T-cell (primary cell): ENCODE measurements at places on chromosomes 1 and 21.

DNA sequence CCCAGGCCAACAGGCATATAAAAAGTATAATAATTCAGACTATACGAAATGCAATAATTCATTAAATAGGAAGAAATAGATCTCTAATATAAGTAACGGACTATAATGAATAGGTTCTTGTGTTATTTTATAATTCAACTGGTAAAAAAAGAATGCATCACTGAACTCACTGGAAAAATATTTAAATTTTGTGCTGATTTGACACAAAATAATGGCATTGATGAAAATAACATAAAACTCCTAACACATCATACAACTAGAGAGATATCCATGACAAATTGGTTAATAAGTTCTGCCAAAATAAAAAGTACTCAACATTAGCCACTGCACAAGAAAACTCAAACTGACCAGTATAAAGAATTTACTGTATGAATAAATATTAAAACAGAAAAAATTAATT lies 57.1 kb upstream of the RAB4A start:
- H3K4me1 ChIP-seq = no peaks in the 10 kb centered on the region
- DNase-seq = no peak
- H3K4me3 ChIP-seq = no peak overlapping the region
- no peaks in the 10 kb centered on the region for H3K27me3 ChIP-seq

- peaks cover 3% of the 10 kb centered on the region for H3K4me1 ChIP-seq
- H3K4me3 ChIP-seq = no peak overlapping the region
- no peaks in the 10 kb centered on the region for H3K27me3 ChIP-seq
- H3K36me3 ChIP-seq = no peaks in the 10 kb centered on the region
These were observed 83.8 kb downstream of the EVI5 start for GRCh38 chr1:92701147-92701546.

- DNase-seq = no peak
- no peaks in the 10 kb centered on the region for H3K4me1 ChIP-seq
- no peak overlapping the region for H3K4me3 ChIP-seq
- H3K36me3 ChIP-seq = no peaks in the 10 kb centered on the region
These were observed 49.9 kb upstream of the GRIK1 start for GRCh38 chr21:29989634-29990234.

DNA sequence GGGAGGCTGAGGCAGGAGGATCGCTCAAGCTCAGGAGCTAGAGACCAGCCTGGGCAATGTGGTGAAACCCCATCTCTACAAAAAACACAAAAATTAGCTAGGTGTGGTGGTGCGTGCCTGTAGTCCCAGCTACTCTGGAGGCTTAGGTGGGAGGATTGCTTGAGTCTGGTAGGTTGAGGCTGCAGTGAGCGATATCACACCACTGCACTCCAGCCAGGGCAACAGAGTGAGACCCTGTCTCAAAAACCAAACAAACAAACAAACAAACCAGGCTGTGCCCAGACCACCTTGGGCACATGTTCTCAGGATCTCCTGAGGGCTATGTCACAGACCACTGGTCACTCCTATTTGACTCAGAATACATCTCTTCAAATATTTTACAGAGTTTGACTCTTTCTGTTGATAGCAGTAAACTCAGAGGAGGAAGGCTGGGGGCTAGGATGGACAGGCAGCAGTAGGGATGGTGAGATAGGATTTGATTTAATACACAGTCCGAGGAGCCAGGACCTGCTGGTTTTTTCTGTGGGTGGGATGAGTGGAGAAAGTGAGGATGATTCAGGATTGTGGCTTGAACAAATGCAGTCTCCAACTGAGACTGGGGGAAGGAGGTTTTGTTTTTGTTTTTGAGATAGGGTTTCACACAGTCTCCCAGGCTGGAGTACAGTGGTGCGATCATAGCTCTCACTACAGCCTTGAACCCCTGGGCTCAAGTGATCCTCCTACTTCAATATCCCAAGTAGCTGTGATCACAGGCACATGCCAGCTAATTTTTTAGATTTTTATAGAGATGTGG lies 46.5 kb downstream of the OLFML3 start:
- H3K36me3 ChIP-seq = no peaks in the 10 kb centered on the region

GRCh38 chr21:45111703-45112102 lies 37.3 kb downstream of the ADARB1 start:
- H3K4me1 ChIP-seq = peaks cover 19% of the 10 kb centered on the region
- no peak overlapping the region for H3K4me3 ChIP-seq
- H3K27ac ChIP-seq = no peak overlapping the region
- DNase-seq = no peak

- H3K27ac ChIP-seq = no peak overlapping the region
- DNase-seq = no peak
- no peaks in the 10 kb centered on the region for H3K4me1 ChIP-seq
- H3K36me3 ChIP-seq = peaks cover 5% of the 10 kb centered on the region
- H3K4me3 ChIP-seq = no peak overlapping the region
These were observed 15.5 kb downstream of the DHCR24 start for GRCh38 chr1:54871275-54872035.

DNA sequence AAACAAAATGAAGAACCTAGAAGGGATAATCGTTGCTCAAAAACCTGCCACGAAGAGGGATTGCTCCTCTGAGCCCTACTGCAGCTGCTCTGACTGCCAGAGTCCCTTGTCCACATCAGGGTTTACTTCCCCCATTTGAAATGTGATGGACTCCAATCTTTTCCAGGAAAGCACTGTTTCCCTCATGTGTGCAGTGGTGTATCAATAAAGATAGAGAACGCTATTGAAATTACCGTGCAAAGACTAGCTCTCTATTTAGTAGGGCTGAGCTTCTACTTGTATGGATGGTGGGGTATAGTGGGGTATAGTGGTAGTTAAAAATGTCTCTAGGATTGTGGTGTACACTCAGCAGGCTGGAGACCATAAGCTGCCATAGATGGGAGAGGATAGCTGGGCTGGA lies 3.7 kb downstream of the TMCO2 start:
- no peak overlapping the region for H3K27ac ChIP-seq
- H3K4me3 ChIP-seq = no peak overlapping the region
- peaks cover 4% of the 10 kb centered on the region for H3K36me3 ChIP-seq

- H3K27me3 ChIP-seq = no peaks in the 10 kb centered on the region
- no peak for DNase-seq
- no peak overlapping the region for H3K4me3 ChIP-seq
- no peaks in the 10 kb centered on the region for H3K4me1 ChIP-seq
- peaks cover 6% of the 10 kb centered on the region for H3K36me3 ChIP-seq
These were observed 52.2 kb downstream of the RERE start for GRCh38 chr1:8765198-8765597.

- H3K4me1 ChIP-seq = peaks cover 5% of the 10 kb centered on the region
- no peak for DNase-seq
- H3K27me3 ChIP-seq = no peaks in the 10 kb centered on the region
These were observed 105.9 kb upstream of the EDEM3 start for GRCh38 chr1:184860535-184860934.

GRCh38 chr1:245074898-245075297 lies 79.9 kb upstream of the KIF26B start:
- H3K36me3 ChIP-seq = no peaks in the 10 kb centered on the region
- H3K4me1 ChIP-seq = no peaks in the 10 kb centered on the region
- no peak overlapping the region for H3K4me3 ChIP-seq

- H3K4me3 ChIP-seq = no peak overlapping the region
- no peak overlapping the region for H3K27ac ChIP-seq
- DNase-seq = no peak
These were observed 72.1 kb upstream of the ABCG1 start for GRCh38 chr21:42146821-42147220.

- no peaks in the 10 kb centered on the region for H3K27me3 ChIP-seq
- H3K4me3 ChIP-seq = no peak overlapping the region
- no peaks in the 10 kb centered on the region for H3K4me1 ChIP-seq
- no peak overlapping the region for H3K27ac ChIP-seq
These were observed 133.9 kb downstream of the LMX1A start for GRCh38 chr1:165222580-165222979.

DNA sequence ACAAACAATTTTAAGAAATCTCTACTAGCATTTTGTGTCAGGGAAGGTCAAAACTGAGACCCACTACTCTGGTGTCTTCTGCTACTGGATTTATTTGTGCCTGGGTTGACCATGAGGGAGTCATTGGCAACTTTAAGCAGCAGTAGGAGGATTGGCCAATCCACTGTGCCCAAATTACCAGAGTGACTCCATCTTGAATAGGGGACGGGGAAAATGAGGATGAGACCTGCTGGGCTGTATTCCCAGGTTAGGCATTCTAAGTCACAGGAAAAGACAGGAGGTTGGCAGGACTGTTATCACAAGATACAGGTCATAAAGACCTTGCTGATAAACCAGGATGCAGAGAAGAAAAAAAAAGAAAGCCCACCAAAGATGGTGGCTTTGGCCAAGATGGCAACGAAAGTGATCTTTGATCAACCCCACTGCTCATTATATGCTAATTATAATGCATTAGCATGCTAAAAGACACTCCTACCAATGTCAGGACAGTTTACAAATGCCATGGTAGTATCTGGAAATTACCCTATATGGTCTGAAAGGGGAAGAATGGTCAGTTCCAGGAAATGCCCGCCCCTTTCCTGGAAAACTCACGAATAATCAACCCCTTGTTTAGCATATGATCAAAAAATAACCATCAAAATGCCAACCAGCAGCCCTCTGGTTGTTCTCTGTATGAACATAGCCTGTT lies 200.9 kb downstream of the LTN1 start:
- no peaks in the 10 kb centered on the region for H3K4me1 ChIP-seq
- DNase-seq = no peak
- H3K4me3 ChIP-seq = no peak overlapping the region
- no peaks in the 10 kb centered on the region for H3K36me3 ChIP-seq

- no peaks in the 10 kb centered on the region for H3K27me3 ChIP-seq
- H3K4me1 ChIP-seq = no peaks in the 10 kb centered on the region
- no peak overlapping the region for H3K4me3 ChIP-seq
- H3K36me3 ChIP-seq = no peaks in the 10 kb centered on the region
- H3K27ac ChIP-seq = no peak overlapping the region
These were observed 533.3 kb downstream of the PTBP2 start for GRCh38 chr1:97254731-97255463.

DNA sequence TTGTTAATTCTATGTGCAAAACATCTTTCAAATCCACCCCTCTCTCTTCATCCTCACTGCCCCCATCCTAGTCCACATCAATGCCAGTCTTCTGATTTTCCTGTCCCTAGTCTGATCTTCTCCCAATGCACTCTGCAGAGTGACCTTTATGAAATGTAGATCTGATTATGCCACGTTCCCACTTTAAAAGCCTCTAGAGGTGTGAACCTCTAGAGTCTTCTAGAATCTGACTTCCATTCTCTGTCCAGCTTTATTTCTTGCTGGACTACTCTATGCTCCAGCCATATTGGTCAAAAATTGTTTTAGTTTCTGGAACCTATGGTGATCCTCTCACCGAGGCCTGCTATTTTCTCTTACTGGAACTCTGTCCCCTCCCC lies 32.5 kb downstream of the ZNF648 start:
- no peaks in the 10 kb centered on the region for H3K36me3 ChIP-seq
- no peak for DNase-seq
- peaks cover 14% of the 10 kb centered on the region for H3K4me1 ChIP-seq
- H3K4me3 ChIP-seq = peak overlapping the region; percentile 82

DNA sequence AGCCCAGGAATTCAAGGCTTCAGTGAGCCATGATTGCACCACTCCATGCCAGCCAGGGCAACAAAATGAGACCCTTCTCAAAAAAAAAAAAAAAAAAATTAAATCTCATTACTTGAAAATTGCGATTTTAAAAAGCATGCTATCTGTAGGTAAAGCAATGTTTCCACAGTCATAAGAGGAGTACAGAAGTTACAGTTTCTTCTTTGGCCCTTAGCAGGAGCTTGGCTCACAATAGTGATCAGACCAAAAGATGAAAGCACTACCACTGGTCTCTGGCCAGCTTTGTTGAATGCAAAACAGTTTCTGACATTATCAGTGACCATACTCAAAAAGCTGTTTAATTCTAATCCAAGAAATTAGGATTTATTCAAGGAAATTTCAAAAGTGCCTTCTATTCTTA lies 31.2 kb downstream of the VAV3 start:
- no peak overlapping the region for H3K27ac ChIP-seq
- H3K4me1 ChIP-seq = peaks cover 17% of the 10 kb centered on the region
- no peaks in the 10 kb centered on the region for H3K36me3 ChIP-seq
- no peak overlapping the region for H3K4me3 ChIP-seq
- DNase-seq = no peak
- H3K27me3 ChIP-seq = no peaks in the 10 kb centered on the region

GRCh38 chr1:38027201-38028104 lies 14.9 kb downstream of the UTP11 start:
- peaks cover 32% of the 10 kb centered on the region for H3K36me3 ChIP-seq
- peaks cover 48% of the 10 kb centered on the region for H3K4me1 ChIP-seq
- no peak overlapping the region for H3K27ac ChIP-seq
- H3K27me3 ChIP-seq = no peaks in the 10 kb centered on the region
- no peak for DNase-seq

GRCh38 chr1:50488876-50489275 lies 65.6 kb upstream of the DMRTA2 start:
- no peak overlapping the region for H3K4me3 ChIP-seq
- no peaks in the 10 kb centered on the region for H3K27me3 ChIP-seq
- no peak for DNase-seq
- peaks cover 9% of the 10 kb centered on the region for H3K36me3 ChIP-seq
- H3K4me1 ChIP-seq = no peaks in the 10 kb centered on the region

- DNase-seq = no peak
- H3K4me1 ChIP-seq = no peaks in the 10 kb centered on the region
- H3K36me3 ChIP-seq = no peaks in the 10 kb centered on the region
- H3K27me3 ChIP-seq = peaks cover 32% of the 10 kb centered on the region
- H3K27ac ChIP-seq = no peak overlapping the region
These were observed 1.2 kb downstream of the MYBPH start for GRCh38 chr1:203174324-203174985.

GRCh38 chr1:42340093-42340492 lies 5.1 kb upstream of the FOXJ3 start:
- no peaks in the 10 kb centered on the region for H3K27me3 ChIP-seq
- no peaks in the 10 kb centered on the region for H3K4me1 ChIP-seq
- H3K36me3 ChIP-seq = no peaks in the 10 kb centered on the region
- H3K4me3 ChIP-seq = no peak overlapping the region
- no peak overlapping the region for H3K27ac ChIP-seq
- no peak for DNase-seq

DNA sequence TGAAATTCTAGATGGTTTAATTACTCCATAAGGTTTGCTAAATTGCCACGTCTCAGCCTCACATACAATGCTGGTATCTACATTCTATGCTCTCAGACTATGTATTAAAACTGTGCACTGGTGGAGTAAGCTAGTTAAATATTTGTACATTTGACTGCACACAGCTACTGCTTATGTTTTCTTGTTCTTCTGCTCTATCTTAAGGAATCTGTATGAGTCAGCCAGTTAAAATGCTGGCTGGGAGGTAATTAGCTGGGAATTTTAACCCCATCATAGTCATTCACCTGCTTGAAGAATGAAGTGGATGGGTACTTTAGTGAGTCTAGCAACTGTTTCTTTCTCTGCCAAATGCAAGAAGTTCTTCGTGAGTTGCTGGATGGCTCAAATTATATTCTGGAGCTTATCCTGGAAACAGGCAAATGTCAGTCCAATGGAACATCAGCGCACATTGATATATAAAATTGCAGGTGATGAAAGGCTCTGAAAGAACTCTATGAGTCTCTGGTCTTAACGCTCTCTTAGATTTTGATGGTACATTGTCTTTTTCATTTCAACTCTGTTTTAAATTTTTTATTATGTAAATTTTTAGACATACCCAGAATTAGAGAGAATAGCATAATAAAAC lies 83.4 kb downstream of the BACH1 start:
- H3K36me3 ChIP-seq = no peaks in the 10 kb centered on the region
- no peak overlapping the region for H3K4me3 ChIP-seq
- H3K27ac ChIP-seq = no peak overlapping the region
- no peaks in the 10 kb centered on the region for H3K27me3 ChIP-seq

GRCh38 chr1:35452106-35452774 lies 105.0 kb downstream of the KIAA0319L start:
- peaks cover 72% of the 10 kb centered on the region for H3K36me3 ChIP-seq

GRCh38 chr1:166489670-166490436 lies 323.1 kb upstream of the FAM78B start:
- no peaks in the 10 kb centered on the region for H3K27me3 ChIP-seq
- H3K36me3 ChIP-seq = no peaks in the 10 kb centered on the region
- peaks cover 19% of the 10 kb centered on the region for H3K4me1 ChIP-seq
- peak; percentile 24 for DNase-seq
